ENCODE measurements at places on chromosomes 7 and 10. TPM values are rescaled to one million over a fixed set of nuclear protein-coding genes. Genes with fewer than 3 reads are reported as not detected.

HELLS gene
- 22.5 TPM for polyA plus RNA-seq

DLG5 gene
- polyA plus RNA-seq, result 34.0 TPM

OR6V1 gene
- not detected for polyA plus RNA-seq

MOGAT3 gene
- polyA plus RNA-seq, result 0.27 TPM

MEOX2 gene
- polyA plus RNA-seq, result 1.9 TPM

SCIN gene
- polyA plus RNA-seq, result 126 TPM

GIMAP5 gene
- polyA plus RNA-seq, result 6.6 TPM

STK31 gene
- polyA plus RNA-seq, result 1.2 TPM

ABCB4 gene
- polyA plus RNA-seq, result 2.1 TPM

SFRP5 gene
- polyA plus RNA-seq, result 0.16 TPM

THSD7A gene
- polyA plus RNA-seq, result 62.0 TPM

SPOCK2 gene
- 147 TPM for polyA plus RNA-seq

NRBF2 gene
- polyA plus RNA-seq, result 26.7 TPM

PDE6C gene
- 0.13 TPM for polyA plus RNA-seq

CHN2 gene
- 15.8 TPM for polyA plus RNA-seq

IRF5 gene
- 9.8 TPM for polyA plus RNA-seq

POU6F2 gene
- polyA plus RNA-seq, result 0.35 TPM

TLL2 gene
- polyA plus RNA-seq, result 0.75 TPM

NACAD gene
- polyA plus RNA-seq, result 9.6 TPM

STOX1 gene
- polyA plus RNA-seq, result 9.1 TPM

SYT15 gene
- polyA plus RNA-seq, result 6.1 TPM

CUTC gene
- 24.1 TPM for polyA plus RNA-seq

CLCN1 gene
- polyA plus RNA-seq, result 0.17 TPM

HOXA1 gene
- polyA plus RNA-seq, result 1.9 TPM

AP3M1 gene
- 54.2 TPM for polyA plus RNA-seq

OR13A1 gene
- 0.22 TPM for polyA plus RNA-seq

ANKRD30A gene
- not detected for polyA plus RNA-seq

AOC1 gene
- polyA plus RNA-seq, result 74.0 TPM

VSTM4 gene
- polyA plus RNA-seq, result 13.7 TPM

PNLIPRP2 gene
- not detected for polyA plus RNA-seq

VWDE gene
- 2.6 TPM for polyA plus RNA-seq

NRG3 gene
- 12.3 TPM for polyA plus RNA-seq

VENTX gene
- polyA plus RNA-seq, result 0.08 TPM

SLC26A3 gene
- 0.35 TPM for polyA plus RNA-seq

DNAH11 gene
- 2.0 TPM for polyA plus RNA-seq

IL2RA gene
- polyA plus RNA-seq, result not detected

COBL gene
- 13.4 TPM for polyA plus RNA-seq

ADRB1 gene
- polyA plus RNA-seq, result 0.06 TPM

HTR5A gene
- polyA plus RNA-seq, result not detected

DDIT4 gene
- polyA plus RNA-seq, result 62.8 TPM

TUBAL3 gene
- polyA plus RNA-seq, result 0.59 TPM

GPR15LG gene
- polyA plus RNA-seq, result 0.22 TPM

TET1 gene
- polyA plus RNA-seq, result 8.8 TPM

HMX2 gene
- 1.7 TPM for polyA plus RNA-seq

RPEL1 gene
- polyA plus RNA-seq, result 0.08 TPM

AQP1 gene
- polyA plus RNA-seq, result 213 TPM

STEAP1 gene
- polyA plus RNA-seq, result 9.0 TPM

SLC39A12 gene
- not detected for polyA plus RNA-seq

All from left renal cortex interstitium (tissue), 4 donors.